ENCODE measurements at places on chromosomes 4 and X.

GRCh38 chrX:44708470-44708869, 135.4 kb upstream of the DUSP21 start:
- DNase-seq = no peak

DNA sequence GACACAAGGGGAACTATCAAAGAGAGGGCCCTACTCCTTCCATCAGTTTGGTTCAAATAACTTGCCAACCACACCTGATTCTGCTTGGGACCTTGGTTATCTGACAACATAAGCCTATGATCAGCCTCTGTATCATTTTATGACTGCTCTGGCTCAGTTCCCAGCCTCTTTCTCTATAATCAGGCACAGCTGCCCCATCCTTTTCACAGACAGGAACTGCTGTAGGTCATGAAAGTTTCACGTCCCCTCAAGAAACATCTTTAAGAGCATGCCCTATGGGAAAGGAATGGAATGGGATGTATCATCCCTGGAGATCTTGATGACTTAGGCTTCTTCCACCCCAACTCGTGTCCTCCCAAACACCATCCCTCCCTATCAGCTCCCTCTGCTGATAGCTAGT, 243.4 kb downstream of the AR start:
- DNase-seq = no peak

DNA sequence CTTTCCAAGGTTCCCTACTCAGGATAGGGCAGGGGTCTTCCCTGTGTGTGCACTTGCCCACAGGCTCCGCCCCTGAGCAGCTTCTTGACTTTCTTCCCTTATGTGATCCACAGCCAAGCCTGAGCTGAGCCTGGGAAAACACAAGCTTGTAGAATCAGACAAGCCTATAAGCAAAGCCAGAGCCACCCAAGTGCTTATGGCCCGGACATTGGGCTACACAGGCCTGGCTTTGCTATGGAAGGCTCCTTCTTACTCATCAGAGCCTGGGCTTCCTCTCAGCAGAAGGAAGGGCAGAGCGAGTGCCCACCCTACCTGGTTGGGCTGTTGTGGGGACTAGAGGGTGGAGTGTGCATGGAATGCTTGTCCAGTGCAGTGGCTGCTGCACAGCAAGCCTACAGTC, 1.3 kb upstream of the TNIP2 start:
- no peak for DNase-seq

- peak; percentile 25 for DNase-seq
These were observed 260.9 kb downstream of the SLC7A11 start for GRCh38 chr4:137981277-137981676.

DNA sequence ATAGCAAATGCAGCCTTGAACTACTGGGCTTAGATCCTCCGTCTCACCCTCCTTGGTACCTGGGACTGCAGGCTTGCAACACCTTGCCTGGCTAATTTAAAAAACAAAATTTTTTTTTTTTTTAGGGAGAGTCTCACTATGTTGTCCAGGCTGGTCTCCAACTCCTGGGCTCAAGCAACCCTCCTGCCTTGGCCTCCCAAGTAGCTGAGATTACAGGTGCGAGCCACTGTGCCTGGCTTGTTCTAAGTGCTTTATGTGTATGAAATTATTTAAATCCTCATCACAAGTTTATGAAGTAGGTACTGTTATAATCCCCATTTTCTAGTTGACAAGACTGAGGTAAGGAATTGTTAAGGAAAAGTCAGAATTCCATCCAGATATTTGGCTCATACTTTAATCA, 43.0 kb downstream of the CLCN3 start:
- DNase-seq = no peak

Data from HS-5 (cell line).